ENCODE measurements at places on chromosomes 3 and 15.

DNA sequence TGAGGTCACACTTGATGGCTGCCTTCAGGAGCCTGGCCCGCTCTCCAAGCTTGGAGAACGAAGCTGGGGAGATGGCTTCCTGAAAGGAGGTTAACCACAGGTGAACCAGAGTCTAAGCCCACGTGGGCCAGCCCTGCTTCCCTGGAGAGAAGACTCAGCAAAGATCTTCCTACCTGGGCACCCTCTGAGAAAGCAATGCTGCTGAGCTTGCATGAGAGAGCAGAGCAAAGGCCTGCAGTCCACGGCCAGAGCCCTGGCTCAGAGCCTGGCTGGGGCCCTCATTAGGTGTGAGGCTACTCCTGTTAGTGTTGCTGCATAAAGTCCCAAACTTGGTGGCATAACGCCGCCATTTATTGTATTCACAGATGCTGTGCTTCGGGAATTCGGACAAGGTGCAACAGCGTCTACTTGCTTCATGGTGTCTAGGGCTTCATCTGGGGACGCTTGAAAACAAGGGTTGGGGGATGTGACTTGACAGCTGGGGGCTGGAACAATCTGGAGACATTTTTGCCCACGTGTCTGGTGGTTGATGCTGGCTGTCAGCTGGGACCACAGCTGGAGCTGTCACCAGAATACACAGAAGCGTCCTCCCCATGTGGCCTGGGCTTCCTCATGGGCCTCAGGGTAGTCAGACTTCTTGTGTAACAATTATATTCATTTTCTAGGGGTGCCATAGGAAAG, 87.9 kb upstream of the MEF2A start:
- no peak for DNase-seq

- DNase-seq, result no peak
These were observed 144.7 kb upstream of the WNT5A start for GRCh38 chr3:55631766-55632331.

GRCh38 chr3:31067004-31067403, 172.5 kb upstream of the GADL1 start:
- no peak for DNase-seq

DNA sequence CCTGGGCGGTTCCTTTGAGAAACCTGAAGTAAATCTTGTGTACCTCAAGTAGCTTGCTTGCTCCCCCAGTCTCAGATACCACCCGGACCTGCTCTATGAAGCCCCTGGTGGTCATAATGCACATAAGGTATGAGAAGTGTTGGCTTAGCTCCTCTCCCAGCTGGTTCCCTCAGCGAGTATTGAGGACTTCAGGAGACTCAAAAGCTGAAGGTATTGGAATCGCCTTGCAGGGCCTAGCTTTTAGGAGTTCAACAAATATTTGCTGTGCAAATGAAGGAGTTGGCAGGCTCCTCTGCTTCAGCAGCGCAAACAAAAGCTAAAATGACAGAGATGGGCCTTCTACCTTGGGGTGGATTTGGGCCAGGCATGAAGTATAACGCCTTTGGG, 1.7 kb downstream of the CMTM8 start:
- DNase-seq, result peak; percentile 92

DNA sequence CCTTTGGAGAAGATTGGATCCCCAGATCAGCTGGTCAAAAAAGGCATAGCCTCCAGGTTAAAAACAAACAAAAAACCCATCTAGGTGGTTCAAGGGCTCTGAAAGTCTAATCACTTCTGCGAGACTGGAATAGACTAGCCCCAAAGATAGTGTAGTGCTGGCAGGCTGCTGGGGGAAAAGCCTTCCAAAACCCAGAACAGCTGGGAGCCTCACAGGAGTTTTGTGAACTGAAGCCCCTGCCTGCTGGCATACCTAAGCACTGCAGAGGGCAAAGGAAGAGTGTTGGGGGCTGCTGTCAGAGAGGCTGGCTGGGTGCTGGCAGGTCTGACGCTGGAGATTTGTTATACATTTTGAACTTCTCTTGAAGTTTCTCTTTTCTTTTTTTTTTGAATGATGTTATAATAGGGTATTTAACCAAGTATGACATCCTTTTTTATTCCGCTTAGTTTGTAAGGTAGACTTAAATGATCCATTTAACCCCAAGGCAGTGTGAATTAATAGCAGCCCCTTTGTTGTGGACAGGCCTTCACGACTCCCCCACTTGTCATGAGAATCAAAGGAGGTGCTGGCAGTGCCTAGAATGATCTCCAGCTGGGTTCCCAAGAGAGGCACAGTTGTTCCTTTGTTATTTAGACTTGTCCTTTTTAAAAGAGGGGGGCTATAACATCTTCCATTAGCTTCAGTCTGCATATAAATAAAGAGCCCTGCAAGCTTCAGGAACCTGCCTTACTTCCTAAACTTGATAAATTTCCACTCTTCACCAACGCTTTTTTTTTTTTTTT, 53.9 kb downstream of the CRTC3 start:
- DNase-seq, result no peak

GRCh38 chr3:62048577-62048976, 324.8 kb downstream of the FEZF2 start:
- DNase-seq, result no peak

DNA sequence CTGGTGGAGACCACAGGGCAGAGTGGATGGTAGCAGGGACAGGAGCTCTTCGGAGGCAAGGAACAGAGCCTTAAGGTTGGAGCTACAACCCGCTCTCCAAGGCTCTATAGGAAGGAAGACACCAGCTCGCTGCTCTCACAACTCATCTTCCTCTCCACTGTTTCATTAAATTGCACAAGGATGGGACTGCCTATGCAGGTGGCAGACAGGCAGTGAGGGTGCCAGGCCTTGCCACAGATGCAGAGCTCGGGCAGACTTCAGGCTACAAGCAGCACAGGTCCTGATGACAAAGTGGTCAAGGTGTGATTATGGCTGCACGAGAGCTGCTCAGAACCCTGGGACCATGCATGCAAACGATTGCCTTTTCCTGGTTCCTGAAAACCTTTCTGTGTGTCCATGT, 144.6 kb downstream of the FOXP1 start:
- no peak for DNase-seq

DNA sequence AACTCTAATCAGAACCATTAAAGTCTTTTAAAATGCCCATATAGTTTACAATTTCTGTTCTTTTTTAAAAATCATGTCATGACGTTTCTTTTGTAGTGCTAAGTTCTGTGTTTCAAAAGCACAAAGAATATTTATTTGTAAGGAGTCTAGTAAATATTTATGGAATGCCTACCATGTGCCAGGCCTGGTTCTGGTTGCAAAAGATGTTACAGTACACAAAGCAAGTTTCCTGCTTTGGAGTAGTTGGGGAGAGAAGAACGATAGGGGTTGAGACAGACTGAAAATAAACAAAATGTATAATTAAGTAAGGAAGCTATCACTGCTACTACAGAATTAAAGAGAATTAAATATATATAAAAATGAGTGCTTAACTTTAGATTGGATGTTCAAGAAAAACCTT, 86.8 kb upstream of the CMSS1 start:
- DNase-seq, result no peak

DNA sequence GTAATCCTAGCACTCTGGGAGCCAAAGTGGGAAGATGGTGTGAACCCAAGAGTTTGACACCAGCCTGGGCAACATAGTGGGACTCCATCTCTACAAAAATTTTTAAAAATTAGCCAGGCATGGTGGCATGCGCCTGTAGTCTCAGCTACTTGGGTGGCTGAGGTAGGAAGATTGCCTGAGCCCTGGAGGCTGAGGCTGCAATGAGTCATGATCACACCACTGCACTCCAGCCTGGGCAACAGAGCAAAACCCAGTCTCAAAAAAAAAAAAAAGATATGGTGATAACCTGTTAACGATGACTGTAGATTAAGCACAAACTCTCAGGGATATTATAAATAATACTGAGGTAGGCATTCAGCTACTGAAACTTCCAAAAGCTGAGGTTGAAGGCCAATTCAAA, 107.5 kb downstream of the SLC49A4 start:
- no peak for DNase-seq

GRCh38 chr15:95715906-95716656, 614.4 kb upstream of the NR2F2 start:
- DNase-seq, result no peak

DNA sequence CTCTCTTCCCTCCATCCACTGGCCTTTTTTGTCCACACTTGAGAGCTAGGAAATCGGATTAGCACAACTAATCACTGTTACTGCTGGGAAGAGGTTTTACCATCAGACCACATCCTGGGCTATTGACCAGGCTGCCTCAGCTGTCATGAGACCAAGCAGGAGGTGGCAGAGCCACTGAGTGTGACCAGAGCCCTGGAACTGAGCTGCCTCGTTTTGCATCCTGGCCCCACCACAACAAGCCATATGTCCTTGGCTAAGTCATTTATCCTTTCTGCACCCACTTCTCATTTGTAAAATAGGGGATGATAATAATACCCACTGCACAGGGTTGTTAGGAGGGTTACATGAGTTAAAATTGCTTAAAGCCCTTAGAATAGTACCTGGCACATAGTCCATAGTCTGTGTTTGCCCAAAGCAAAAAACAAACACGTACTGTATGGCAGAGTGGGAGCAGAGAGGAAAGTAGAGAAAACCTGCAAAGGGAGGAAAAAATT, 34.1 kb downstream of the TMEM158 start:
- DNase-seq, result no peak

DNA sequence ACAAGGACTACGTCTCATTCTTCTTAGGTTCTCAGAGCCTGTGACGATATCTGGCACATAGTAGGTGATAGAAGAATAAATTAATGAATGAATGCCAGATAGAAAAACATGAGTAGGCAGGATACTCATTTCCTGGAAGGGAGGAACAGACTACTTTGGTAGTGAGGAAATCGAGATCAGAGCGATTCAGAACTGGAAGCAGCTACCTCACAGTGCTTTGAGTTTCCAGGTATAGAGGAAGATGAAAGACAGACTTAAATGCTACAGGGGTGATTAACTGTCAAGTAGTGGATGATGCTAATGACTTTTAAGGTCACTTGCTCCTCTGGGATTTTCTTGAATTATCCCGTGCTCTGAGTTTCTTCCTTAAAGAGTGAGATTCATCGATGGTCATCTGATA, 951.5 kb upstream of the CFAP20DC start:
- DNase-seq, result no peak

GRCh38 chr3:57279685-57280084, 12.8 kb downstream of the ASB14 start:
- no peak for DNase-seq

- no peak for DNase-seq
These were observed 128.2 kb downstream of the UBE2E2 start for GRCh38 chr3:23331141-23331935.

DNA sequence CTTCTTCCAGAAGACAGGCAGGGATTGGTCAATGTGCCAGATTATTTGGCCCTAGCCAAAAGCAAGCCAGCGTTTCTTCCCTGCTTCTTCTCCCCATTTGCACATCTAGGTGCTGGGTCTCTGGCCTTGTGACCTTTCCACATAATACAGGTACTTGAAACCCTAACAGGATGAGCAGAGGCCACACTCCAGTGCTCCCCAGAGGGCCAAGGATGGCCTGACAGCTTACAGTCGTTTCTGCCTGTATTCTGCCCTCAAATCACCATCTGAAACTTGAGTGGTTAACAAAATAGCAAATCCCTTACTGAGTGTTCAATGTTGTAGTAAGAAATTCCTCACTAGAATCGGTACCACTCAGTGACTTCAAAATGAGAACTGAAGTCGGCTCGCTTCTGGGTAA, 29.1 kb downstream of the MKRN2 start:
- no peak for DNase-seq

GRCh38 chr3:159536876-159537275, 451.8 kb upstream of the IL12A start:
- no peak for DNase-seq

- no peak for DNase-seq
These were observed 176.2 kb downstream of the EPHB1 start for GRCh38 chr3:134971306-134971705.

GRCh38 chr15:73910522-73911303, 15.5 kb upstream of the LOXL1 start:
- no peak for DNase-seq

DNA sequence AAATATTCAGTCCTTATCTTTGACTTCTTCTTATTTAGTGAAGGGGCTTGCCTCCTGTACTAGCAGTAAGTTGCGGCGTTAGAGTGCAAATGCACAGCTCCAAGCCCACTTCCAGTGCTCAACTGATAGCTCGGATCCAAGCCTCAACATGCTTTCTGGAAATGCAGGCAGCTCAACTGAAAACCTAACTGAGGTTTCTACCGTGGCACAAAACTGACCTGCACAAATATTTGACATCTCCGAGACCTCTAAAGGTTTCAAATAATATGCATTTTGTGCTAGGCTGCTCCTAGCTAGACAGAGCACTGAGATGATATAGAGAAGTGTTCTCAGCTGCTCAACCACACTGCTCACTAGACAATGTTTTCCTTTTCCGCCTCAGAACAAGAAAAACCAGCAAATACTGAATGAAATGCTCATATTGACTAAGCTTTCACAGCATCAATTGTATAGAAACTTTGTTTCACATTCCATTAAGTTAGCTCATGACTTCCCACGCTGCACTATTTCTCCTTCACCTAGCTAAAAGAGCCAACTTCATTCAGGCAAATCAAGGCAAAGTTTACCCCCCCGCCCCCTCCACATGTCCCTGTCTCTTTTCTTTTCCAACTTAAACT, 822 bp downstream of the ZNF385D start:
- no peak for DNase-seq
